NCI-H524 treated with DMSO at 0.1 percent for 48 hours (cell line): ENCODE measurements at places on chromosomes 7 and 10.

GRCh38 chr10:43502931-43503330, 66.0 kb downstream of the ZNF487 start:
- no peak for DNase-seq

- DNase-seq, result no peak
Measured at GRCh38 chr7:4068286-4068685, 613.8 kb upstream of the FOXK1 start.

DNA sequence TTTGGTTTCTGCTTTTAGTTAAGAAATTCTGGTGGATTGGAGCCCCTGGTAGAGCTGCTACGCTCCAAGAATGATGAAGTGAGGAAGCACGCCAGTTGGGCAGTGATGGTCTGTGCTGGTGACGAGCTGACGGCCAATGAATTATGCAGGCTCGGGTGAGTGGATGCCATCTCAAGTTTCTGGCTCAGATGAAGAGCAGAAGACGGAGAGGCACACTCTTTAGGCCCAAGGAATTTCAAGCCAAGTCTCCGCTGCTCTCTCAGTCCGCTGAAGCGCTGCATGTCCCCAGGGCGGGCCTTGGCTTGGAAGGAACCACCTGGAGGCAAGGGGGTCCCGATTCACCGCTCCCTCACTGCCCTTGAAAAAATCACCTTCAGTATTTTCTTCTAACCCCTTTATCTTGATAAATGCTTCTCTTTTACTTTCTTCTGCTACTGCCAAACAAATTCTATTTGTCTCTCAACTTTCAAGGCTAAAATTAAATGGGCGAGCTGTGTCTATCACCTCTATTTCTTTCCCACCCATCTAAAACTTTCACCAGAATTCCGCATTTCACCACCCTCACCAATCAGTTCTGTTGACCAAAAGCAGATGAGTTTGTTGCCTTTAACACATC, 74.2 kb downstream of the ARMC3 start:
- DNase-seq, result no peak

DNA sequence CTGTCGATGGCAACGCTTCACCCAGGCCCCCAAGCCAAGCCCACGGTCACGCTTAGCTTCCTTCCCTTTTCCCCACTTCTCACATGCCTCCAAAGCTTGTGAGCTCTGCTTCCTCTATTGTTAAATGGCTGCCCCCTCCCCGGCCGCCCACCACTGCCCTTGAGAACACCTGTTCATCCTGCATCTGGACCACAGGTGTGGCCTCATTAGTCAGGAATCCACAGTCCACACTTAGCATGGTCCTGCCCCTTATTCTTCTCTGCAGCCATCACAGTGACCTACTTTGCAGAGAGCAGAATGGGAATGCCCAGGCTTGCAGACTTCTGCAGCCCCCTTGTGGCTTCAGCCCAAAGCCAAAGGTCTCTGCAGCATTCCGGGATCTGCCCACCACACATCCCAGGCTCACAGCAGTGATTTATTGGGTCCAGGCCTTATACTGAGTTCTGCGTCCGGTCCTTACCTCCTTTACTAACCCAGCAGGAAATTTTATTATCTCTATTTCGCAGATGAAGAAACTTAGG, 66.9 kb downstream of the PTPRE start:
- no peak for DNase-seq

DNA sequence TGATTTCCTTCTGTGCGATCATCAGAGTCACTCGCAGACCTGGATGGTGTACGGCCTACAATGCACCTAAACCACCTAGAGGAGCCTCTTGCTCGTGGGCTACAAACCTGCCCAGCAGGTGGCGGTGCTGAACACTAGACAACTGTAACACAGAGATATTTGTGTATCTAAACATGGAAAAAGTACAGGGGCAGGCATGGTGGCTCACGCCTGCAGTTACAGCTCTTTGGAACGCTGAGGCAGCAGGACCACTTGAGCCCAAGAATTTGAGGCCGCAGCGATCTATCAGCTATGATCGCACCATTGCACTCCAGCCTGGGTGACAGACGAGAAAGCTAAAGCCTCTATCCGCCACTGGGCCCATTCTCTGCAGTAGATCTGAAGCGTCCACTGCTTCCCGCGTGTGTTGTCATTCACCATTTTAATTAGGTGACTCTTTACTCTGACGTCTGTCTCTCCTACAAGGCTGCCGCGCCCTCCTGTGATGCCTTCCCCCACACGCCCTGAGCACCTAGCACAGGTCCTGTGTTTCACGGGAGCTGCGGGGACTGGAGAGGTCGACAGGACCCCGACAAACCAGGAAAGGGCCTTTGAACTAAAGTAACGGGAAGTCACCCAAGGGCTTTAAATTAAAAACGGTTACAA, 774 bp downstream of the TUBGCP2 start:
- DNase-seq, result no peak

DNA sequence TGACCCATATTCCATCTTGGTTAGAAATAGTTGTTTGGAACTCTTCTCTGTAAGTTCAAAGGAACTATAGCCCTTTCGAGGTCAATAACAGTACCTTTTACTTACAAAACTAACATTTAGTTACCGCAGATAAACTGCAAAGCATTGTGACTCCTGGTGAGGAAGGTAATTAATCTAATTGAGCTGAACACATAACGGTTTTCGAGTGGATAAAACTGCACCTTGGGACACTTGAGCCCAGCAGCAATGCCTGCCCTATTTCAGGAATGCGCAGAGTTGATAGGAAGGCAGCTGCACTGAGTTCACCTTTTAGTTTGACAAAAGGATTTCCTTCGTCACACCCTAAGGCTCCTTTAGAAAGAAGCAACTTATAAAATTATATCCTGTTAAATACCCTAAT, 75.4 kb downstream of the JAZF1 start:
- no peak for DNase-seq

- DNase-seq, result no peak
Measured at GRCh38 chr7:42831718-42832522, 80.0 kb downstream of the C7orf25 start.

GRCh38 chr10:128928231-128928836, 538.7 kb upstream of the MGMT start:
- DNase-seq, result no peak

- no peak for DNase-seq
Measured at GRCh38 chr7:111486472-111487142, 75.7 kb downstream of the IMMP2L start.

GRCh38 chr7:149293338-149293737, 31.3 kb downstream of the ZNF783 start:
- no peak for DNase-seq

GRCh38 chr10:114758331-114758730, 63.2 kb upstream of the FHIP2A start:
- DNase-seq, result no peak
